Stimulated activated CD8-positive, alpha-beta memory T cell treated with anti-CD3 and anti-CD28 coated beads, Interleukin-15, amount 100 ng/mL, for 1 hour (primary cell): ENCODE measurements at places on chromosomes 1 and 21.

- no peak for DNase-seq
These were observed 6.4 kb downstream of the RORC start for GRCh38 chr1:151825204-151825603.

DNA sequence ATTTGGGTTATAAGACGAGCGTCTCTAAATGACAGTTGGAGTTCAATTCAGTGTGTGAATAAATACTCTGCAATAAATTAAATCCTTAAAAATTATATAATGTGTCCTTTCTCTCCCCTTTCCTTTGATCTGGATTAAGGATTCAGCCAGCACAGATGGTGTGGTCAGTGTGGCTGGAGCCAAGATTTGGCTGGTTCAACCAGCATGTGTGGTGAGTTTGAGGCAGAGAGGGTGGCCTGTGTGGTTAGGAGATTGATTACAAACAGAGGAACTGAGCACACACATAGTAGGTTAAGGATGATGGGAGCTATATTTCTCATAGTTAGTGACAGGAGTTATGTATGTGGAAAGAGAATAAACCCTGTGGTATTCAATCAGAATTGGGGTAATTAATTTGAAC, 14.2 kb upstream of the AMIGO1 start:
- no peak for DNase-seq

GRCh38 chr1:7566417-7567375, 204.4 kb upstream of the VAMP3 start:
- no peak for DNase-seq

DNA sequence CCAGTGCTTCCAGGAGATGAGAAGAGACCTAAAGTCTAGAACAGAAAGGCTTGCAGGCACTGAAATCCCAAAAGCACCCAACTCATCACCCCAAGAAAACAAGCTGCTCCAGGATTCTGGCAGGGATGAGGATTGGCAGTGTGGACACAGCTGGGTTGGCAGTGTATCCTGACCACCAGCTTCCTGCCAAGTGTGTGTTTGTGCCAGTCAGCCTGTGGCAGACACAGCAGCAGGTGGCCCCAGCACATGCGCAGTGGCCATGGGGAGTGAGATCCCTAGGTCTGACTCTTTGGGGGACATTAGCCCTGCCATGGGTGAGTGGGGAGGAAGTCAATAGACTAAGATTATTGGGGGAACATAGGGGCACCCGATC, 8.7 kb upstream of the SNAPIN start:
- DNase-seq: no peak

DNA sequence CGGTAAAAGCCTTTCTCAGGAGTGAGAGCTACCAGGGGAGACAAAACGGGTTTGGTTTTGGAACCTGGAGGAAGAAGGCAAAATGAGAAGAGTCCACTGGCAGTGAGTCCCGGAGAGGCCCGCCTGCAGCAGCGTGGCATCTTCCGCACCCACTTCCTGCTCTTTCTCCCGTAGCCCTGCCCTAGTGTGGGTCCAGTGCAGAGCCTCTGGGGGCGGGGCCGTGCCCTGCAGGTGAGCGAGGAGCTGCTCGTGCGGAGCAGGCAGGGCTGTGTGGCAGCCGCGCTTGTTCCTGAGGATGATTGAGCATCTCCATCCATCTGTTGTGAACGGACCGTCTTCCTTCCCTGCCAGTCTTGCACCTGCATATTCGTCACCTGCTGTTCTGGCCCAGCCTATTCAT, 66.5 kb downstream of the PEX14 start:
- no peak for DNase-seq

DNA sequence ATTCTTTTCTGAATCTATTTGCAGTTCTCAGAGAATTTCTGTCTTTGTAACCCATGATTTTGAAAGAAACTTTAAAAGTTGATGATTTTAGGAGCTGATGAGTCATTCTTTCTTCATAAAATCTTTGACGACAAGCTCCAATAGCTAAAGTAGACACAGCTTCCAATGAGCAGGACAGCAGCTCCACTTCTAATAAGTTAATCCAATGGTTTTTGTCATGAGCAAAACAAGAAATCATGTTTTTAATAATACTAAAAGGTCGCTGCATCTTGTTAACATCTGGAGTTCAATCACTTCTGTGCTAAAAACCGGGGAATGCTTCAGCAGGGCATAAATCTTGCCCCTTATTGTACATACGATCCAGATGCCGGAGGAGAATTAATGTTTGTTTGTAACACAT, 48.9 kb upstream of the GORAB start:
- no peak for DNase-seq

DNA sequence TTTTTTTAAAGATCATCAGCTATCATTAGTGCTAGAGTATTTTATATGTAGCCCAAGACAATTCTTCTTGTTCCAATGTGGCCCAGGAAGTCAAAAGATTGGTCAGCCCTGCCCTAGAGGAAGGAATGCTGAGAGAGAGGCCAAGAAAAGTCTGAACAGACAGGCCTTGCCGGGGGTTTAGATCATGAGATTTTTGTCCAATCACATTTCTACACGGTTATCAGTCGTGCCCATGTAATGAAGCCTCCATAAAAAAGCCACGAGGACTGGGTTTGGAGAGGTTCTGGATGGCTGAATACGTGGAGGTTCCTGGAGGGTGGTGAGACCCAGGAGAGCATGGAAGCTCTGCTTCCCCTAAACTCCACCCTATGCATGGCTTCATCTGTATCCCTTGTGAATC, 24.3 kb upstream of the ENO1 start:
- DNase-seq: no peak

- no peak for DNase-seq
These were observed 326.7 kb downstream of the PAPPA2 start for GRCh38 chr1:176789571-176790090.

GRCh38 chr1:228011721-228012311, 5.0 kb downstream of the WNT3A start:
- DNase-seq: no peak

- DNase-seq: no peak
These were observed 41.2 kb downstream of the BACE2 start for GRCh38 chr21:41209016-41209619.

- no peak for DNase-seq
These were observed 85.3 kb downstream of the DISP3 start for GRCh38 chr1:11564237-11564636.

DNA sequence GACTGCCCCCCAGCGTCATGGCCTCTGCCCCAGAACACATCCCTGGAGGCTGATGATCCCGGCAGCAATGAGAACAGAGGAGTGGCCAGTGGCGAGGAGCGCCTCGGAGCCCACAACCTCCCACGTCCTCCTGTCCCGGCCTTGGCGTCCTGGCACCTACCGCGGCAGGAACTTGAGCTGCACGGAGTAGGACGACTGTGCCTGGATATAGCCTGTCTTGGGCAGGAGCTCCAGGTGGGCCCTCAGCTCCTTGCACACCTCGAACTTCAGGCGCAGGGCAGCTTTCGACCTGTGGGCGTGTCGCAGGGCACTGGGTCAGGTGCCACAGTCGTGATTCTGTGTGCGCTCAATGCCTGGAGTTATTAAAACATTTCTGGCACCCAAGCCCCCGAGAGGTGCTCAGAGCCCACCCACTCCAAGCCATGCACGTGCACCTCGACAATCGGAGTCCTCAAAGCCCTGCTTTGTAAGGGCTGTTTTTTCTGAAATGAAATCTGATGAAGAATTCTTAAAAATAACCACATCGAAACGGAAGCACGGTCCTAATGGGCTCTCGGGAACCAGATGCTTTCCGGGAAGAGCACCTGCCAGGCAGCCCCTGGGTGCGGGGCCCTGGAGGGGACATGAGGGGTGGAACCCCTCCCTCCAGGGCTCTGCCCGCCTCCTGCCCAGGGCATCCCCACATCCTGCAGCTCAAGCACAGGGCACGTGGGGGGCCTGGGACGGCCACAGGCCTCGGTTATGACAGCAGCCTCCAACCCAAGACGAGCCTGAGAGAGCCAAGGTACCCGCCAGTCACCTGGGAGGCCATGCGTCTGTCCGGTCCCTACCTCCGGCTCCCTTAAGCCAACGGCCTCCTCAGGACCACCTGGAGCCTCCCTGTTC, 23.0 kb upstream of the TMEM52 start:
- DNase-seq: no peak

- no peak for DNase-seq
These were observed 43.1 kb downstream of the PCNX2 start for GRCh38 chr1:233252441-233252840.

GRCh38 chr1:201876148-201876818, 12.4 kb upstream of the SHISA4 start:
- DNase-seq: no peak

- no peak for DNase-seq
These were observed 50.9 kb upstream of the TRABD2B start for GRCh38 chr1:48048064-48048463.

DNA sequence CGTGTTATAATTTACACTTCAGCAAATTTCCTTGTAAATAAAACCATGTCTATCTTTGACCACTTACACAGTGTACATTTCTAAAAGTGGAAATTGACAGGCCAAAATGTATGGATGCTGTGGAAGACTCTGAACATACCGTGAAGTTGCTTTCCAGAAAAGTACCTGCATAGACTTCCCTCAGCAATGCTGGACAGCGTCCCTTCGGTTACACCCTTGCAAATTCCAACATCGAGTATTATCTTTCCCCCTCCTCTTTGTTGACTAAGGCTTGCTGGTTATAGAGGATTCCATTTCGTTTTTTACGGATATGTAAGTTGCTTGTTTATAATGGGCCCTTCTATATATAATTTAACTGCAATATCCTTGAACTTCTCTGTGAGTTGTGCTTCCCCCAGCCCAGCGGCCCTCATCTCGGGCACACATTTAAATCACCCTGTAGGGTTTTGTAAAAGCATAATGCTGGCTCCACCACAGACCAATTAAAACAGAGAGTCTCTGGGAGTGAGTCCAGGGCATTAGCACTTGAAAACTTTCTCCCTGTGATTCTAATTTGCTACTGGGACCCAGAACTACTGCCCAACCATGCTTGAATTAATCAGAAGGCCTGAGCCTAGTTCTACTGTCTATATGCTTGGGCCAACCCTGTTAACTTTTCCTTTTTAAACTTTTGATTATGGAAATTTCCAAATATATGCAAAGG, 230.3 kb downstream of the GRIK3 start:
- no peak for DNase-seq

- DNase-seq: no peak
These were observed 30.3 kb upstream of the NUF2 start for GRCh38 chr1:163291461-163291860.

- no peak for DNase-seq
These were observed 22.7 kb upstream of the FHAD1 start for GRCh38 chr1:15224259-15224869.

DNA sequence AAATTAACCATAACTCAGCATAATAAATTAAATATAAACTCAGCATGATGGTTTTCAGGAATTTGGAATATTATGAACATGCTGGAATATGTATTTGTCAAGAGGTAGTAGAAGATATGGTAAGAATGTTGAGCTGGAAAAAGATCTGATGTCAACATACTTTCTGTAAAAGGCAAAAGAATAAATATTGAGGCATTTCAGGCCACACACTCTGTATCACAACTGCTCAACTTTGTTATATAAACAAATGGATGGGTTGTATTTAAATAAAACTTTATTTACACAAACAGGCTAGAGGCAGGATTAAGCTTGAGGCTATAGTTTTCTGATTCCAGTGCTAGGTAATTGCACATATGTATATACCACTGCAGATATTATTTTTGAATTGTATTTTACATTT, 1409.4 kb downstream of the MRPL39 start:
- no peak for DNase-seq

- no peak for DNase-seq
These were observed 147.2 kb downstream of the CRB1 start for GRCh38 chr1:197415221-197415620.

GRCh38 chr21:40158366-40158765, 291.1 kb downstream of the PCP4 start:
- no peak for DNase-seq

GRCh38 chr1:36380782-36381181, 4.9 kb downstream of the STK40 start:
- no peak for DNase-seq

GRCh38 chr21:43881935-43882334, 16.9 kb downstream of the AGPAT3 start:
- no peak for DNase-seq

DNA sequence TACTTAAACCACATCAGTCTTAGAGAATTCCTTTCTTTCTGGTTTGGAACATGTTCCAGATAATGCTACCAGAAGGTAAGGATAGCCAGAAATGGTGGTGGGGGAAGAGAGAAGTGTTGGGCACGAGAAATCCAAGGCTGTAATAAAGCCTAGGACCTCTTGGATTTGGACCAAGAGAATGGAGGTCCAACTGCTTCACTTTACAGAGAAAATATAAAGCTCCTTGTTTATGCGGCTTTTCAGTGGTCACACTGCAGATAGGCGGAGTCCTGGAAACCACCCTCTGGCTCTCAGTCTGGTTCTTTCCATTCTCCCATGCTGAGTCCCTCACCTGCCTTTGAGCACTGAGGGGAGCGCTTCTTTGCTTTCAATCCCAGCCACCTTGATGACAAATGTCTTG, 87.8 kb downstream of the ADCY10 start:
- DNase-seq: no peak
